NCI-H748 treated with DMSO at 0.1 percent for 48 hours (cell line): ENCODE measurements at places on chromosomes 13 and 19.

DNA sequence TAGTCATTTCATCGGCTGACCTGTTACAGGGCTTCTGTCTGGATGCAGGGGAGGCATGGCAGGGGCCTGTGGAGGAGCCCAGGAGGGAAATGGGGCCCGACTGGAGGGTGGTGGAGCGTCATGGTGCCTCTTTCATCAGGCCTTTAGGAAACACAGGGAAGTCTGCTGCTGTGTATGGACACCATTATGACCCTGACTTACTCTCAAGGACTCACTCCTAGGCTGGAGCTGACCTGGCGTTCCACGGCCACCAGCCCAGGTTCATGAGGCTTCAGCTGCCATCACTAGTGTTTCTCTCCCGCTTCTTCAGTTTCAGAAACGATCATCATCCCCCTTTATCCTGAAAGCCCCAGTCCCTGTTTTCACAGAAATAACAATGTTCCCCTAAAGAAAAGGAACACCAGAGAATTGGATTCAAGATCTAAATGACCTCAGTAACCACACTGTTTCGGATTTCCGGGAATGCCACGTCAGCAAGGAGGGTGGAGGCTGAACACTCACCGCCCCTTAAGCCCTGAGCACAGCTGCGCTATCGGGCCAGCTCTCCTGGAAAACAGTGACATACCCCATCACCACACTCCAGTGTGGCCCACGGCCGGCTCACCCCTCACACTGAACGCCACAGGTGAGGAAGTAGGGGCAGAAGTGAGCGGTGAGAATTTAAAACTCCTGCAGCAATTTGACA is 67.6 kb downstream of the SOX1 start:
- DNase-seq, result no peak

GRCh38 chr13:79194727-79195126 is 211.3 kb downstream of the RBM26 start:
- DNase-seq, result no peak

GRCh38 chr19:56107626-56108351 is 13.3 kb downstream of the ZNF787 start:
- no peak for DNase-seq

DNA sequence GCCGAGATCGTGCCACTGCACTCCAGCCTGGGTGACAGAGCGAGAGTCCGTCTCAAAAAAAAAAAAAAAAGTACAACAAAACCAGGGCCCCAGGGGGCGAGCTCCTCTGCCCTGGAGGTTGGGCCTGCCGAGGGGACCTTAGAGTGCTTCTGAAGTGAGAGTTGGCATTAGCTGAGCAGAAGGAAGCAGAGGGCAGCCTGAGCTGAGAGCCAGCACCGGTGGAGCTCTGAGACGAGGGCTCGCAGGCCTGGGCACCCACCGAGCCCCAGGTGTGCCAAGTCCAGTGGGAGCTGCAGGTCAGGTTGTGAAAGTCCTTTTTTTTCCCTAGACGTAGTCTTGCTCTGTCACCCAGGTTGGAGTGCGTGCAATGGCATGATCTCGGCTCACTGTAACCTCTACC is 46.0 kb downstream of the KDM4B start:
- DNase-seq, result no peak

DNA sequence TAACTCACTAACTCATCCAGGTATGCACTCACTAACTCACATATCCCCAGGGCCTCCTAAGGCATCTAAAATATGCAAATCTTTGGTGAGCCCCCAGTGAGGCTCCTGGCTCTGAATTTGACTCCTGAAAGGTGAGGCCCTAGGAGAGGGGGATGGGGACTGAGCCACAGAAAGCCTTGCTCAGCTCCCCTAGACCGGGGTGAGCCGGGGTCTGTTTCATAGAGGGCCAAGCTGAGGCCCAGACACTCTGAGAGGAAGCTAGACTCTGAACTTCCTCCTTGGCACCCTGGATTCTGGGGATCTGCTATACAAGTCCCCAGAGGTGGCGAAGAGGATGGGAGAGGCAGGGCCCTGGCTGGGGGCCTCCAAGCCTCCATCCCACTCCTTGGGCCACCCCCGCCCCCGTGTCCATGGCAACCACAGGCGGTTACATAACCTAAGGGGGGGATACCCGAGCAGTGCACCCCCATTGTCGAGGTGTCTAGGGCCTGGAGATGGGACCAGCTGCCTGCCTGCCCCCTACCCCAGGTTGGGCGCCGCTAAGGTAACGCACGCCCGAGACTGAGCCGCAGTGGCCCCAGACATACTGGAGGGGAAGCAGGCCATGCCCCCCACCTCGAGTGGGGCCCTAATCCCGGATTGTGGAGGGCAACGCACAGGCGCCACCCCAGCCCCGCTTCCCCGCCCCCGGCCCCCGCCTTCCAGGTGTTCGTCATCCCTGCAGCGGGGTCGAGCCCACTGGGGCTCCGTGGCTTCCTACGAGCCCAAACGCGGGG is 646 bp downstream of the ABHD8 start:
- no peak for DNase-seq

DNA sequence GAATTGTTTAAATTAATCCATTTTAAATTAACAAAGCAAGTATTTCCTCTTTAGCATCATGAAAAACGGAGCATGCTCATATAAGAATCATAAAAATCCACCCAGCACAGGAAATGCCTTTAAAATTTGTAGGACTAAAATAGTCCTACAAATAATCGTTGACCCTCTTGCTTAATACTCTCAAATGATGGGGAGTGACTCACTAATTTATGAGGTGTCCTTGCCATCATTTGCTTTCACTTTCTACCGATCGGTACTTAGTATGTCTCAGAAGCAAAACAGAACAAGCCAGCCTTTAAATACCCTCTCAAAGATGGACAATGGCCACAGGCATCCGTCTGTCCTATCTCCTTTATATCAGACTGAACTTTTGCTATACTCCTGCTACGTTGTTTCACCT is 97.2 kb downstream of the SUCLA2 start:
- DNase-seq, result no peak

DNA sequence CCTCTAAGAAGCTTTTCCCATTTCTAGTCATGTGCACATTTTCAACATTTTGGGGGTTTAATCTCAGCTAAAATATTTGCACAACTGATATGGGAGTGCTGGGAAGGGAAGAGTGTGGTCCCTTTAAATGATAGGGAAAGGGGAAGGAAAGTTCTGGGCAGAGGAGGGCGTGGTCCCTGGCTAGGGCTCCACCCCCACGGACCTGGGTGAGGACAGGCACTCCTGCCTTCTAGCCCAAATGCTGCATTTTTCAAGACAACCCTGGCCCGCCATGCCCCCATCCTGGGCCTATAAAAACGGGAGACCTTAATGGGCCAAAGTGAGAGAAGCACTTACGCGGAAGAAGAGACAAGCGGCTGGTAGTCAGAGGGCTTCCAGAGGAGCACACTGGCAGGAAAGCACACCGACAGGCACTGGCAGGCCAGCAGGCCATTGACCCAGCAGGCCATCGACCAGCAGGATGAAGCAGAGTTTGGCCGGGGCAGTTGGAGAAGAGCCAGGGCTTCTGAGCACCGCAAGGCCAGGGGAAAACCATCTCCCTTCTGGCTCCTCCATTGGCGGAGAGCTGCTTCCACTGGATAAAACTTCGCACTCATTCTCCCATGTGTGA is 266.7 kb downstream of the SPRY2 start:
- no peak for DNase-seq

DNA sequence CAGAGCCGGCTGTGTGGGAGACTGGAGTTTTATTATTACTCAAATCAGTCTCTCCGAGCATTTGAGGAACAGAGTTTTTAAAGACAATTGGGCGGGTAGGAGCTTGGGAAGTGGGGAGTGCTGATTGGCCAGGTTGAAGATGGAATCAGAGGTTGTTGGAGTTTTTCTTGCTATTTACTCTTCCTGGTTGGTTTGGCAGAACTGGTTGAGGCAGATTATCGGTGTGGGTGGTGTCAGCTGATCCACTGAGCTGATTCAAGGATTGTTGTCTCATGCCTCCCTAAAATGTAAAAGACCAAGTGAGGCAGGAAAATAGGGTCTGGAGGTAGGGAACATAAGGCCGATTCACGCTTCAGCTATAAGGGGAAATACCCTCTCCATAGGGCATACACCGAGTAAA is 1.3 kb upstream of the TDRD12 start:
- DNase-seq, result no peak

DNA sequence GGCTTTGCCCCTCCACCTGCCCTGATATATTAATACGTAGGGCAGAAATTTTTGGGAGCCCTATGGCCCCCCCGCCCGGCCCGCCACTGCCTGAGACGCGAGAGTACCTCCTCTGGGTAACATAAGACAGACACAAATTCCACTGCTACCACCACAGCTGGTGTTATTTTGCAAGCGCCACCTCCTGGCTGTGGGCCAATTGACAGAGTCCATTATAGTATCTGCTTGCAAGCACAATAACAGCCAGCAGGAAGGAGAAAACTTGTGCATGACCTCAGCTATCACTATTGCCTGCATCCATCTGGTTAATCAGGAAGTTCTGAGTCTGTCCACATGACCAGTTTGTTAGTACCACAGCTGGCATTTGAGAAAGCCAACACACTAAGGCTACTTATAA is 25.3 kb upstream of the OR10H2 start:
- peak; percentile 27 for DNase-seq

DNA sequence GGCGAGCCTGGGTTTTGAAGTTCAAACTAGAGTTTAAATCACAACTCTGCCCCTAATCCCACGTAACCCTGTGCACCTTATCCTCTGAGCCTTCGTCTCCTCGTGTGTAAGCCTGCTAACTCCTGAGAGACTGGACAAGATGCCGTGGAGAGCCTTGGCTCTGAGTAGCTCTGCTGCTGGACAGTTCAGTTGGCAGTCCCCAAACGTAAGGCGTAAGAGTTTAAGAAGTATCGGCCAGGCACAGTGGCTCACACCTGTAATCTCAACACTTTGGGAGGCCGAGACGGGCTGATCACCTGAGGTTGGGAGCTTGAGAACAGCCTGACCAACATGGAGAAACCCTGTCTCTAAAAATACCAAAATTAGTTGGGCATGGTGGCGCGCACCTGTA is 4.7 kb upstream of the CD79A start:
- DNase-seq, result no peak

DNA sequence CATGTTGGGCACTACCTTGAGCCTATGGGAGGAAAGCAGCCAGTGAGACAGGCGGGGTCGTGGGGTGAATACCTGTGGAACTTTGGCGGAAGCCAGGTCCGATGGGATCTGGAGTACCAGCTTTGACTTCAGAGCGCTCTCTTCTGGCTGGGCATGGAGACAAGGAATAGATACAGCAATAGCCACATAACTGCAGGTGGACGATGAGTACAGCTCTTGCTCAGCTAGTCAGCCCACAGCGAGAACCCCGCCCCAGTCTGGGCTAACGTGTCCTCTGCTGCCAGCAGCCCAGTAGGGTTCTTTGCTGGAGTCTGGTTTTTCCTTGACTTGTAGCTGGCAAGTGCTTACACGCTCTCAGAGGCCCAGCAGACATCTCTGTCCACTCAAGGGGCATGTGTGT is 83.4 kb downstream of the SIPA1L3 start:
- DNase-seq, result no peak

DNA sequence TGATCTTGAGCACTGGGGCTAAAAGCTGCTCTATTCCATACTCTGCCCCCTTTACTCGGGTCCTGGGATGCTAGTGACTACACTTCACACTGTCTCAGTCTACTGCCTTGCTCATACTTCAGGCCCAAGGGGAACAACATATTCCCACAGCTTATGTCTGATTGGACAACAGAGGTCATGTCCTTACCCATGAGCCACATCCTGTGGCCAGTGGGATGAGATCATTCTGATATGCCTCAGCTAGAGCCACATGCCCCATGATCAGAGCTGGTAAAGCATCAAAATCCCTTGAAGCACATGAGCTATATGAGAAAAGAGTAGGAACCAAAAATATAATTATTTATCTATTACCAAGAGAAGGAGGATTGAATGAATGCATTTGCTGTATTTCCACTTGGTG is 290.1 kb upstream of the TSHZ3 start:
- no peak for DNase-seq

GRCh38 chr19:52336117-52336790 is at the start of gene ZNF610:
ZNF610 (plus strand) TSS chr19:52336243; CDS start chr19:52349173, 12,930 bp downstream.
- peak; percentile 76 for DNase-seq
